ENCODE measurements at places on chromosomes 2 and 18.

DNA sequence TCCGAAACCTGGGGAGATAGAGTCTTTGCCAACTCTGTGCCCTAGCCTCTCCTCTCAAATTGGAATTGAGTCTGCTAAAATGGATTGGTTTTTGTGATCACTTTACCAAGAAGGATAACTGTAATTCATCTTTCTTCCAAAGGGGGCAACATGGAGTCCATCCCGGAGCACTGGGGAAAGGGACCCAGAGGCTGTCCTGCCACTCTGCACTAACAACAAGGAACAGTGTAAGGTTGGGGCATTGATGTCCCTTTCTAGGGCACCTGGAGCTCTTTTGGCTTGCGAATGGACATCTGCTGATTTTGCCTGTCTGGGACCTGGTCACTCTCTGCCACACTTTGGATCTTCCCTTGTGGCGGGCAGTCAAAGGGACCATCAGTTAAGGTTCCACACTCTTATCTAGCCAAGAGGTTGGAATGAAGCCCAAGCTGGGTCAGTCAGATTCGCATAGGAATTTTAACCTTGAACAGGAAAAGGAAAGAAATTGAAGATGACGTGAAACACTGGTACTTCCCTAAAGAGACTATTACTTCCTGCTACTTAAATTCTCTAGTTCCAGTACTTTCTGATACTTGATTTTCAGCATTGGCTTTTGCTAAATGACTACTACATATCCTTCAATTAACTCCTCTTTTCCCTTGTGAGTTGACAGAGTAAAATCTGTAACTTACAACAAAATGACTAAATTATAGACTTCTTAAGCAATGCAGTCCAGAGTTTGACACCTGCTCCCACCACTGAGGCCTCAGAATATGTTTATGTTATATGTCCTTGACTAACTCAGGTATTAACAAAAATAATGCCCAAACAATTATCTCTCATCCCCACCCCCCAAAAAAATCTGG lies 64.7 kb upstream of the KLF7 start:
- DNase-seq: no peak

DNA sequence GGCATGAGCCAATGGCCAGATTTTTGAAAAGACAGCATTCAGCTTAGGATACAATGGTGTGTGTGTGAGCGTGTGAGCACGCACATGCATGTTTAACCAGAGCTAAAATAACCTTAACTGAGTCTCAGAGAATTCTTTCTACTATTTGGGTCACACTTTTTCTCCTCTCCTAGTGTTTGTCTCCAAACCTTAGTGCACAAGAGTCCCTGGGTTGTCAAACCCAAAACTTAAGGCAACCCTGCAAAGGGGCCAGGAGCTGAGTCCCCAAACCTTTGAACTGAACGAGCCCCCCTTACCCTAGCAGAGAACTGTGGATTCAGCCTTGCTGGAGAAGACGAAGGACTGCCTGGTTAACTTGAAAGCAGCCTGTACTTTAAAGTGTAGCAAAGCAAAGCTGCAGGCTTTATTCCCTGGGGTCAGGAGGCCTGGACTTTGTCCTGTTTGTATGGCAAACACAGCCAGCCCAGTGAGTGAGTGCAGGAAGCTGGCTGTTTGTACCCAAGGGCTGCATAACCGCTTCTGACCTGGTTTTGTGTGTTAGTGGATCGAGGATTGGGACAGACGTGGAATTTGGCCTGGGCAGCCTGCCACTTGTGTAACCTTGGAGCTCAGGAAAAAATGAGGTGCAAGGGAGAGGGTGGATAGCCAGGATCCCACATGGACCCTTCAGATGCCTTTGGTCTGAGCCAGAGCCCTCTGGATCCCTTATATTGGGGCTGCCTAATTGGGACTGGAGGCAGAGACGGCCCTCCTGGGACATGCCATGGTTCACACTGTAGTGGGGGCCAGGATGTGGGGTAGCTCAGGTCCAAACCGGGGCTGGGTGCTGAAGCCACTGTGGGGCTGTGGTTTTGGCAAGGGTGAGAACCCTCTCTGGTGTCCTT lies 6.4 kb upstream of the PSMD1 start:
- DNase-seq: no peak

DNA sequence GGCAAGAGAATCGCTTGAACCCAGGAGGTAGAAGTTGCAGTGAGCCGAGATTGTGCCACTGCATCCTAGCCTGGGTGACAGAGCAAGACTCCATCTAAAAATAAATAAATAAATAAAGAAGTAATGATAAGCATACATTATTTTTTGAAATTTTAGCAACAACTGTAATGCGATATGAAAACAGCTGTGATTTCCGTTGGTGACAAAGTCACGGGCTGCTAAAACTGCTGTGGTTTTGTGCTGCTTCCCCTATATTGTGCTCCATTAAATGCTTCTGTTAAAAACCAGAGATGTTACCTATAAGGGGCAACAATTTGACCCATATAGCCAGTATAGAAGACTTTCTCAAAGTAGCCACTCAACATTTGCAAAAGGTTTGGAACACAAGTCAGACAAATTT lies 8.3 kb downstream of the TRIM54 start:
- DNase-seq: no peak

GRCh38 chr2:80073134-80073561 lies 231.4 kb downstream of the LRRTM1 start:
- DNase-seq: no peak

GRCh38 chr2:181752301-181752700 lies 72.0 kb upstream of the NEUROD1 start:
- DNase-seq: no peak

- DNase-seq: no peak
Observed at GRCh38 chr2:127347015-127347414, 40.8 kb downstream of the MAP3K2 start.

DNA sequence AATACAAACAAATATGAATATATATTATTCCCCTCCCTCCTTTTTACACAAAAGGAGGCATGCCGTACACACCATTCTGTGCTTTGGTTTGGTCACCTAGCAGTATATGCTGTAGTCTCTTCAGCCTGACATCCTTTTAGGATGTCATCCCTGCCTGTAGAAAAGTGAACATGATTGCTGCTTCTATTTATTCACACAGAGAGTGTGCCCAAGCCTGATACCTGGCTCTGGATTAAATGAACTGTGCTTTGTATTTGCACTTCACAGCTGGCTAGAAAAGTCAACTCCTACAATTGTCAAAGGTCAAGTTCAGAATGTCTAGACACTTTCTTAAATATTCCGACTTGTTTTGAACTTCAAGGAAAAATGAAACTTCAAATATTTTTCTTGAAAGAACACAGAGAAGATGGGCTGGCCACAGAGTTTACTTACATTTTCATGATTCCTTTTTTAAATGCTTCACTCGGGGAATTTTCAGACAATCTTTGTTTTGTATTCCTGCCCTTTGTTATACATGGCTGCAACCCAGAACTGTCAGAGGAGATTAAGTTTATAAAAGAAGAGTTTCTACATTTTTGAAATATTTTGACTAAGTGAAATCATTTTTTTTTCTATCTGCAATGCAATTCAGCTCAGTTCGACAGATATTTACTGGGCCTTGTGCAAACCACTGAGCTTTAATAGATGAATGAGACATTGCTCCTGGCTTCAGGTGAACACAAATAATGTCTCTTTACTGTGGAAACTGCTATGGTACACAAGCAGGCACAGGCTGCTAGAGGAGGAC lies 33.5 kb downstream of the DAPL1 start:
- DNase-seq: no peak

- no peak for DNase-seq
Observed at GRCh38 chr18:58209326-58209725, 165.3 kb downstream of the NEDD4L start.

DNA sequence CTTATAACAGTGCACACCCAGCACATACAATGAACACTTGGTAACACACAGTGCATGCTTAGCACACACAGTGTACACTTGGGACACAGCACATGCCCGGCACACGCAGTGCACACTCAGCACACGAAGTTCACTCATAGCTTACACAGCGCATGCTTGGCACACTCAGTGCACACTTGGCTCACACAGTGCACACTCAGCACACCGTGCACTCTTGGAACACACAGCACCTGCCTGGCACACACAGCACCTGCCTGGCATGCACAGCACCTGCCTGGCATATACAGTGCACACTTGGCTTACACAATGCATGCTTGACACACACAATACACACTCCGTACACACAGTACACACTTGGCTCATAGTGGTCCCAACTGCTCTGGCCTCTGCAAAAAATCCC lies 128.2 kb downstream of the GALR1 start:
- DNase-seq: no peak

GRCh38 chr2:27241761-27242613 lies 20.9 kb downstream of the SLC30A3 start:
- no peak for DNase-seq

GRCh38 chr2:29401994-29402393 lies 286.8 kb downstream of the CLIP4 start:
- DNase-seq: no peak

- no peak for DNase-seq
Observed at GRCh38 chr2:226580403-226580802, 219.2 kb downstream of the IRS1 start.

DNA sequence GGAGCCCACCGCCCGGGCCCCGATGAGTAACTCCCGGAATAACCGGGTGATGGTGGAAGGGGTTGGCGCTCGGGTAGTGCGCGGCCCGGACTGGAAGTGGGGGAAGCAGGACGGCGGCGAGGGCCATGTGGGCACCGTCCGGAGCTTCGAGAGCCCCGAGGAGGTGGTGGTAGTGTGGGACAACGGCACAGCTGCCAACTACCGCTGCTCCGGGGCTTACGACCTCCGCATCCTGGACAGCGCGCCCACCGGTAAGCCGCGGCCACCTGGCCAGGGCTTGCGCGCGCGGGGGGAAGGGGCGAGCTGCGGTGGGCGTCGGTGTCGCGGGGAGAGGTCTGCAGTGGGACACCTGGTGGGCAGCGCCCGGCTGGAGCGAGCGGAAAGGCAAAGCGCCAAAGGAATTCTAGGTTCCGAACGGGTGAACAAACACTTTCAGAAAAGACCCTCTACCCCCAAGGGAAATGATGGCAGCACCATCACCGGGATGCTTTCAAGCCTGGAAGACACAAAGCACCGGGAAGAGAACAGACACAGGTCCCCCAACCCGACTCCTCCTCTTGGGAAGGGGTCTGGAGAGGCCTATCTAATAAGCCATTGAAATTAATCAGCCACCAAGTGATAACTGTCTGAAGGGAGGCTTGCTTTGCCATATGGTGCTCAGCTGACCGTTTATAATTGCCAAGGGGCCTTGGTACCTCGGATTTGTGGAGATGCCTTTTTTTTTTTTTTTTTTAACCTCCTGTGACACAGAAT lies 1.1 kb downstream of the MIB1 start:
- DNase-seq: no peak

GRCh38 chr2:133345638-133346037 lies 222.6 kb downstream of the NCKAP5 start:
- DNase-seq: no peak

- DNase-seq: no peak
Observed at GRCh38 chr18:66734451-66734850, 130.6 kb upstream of the CDH19 start.

- no peak for DNase-seq
Observed at GRCh38 chr2:149513461-149513860, 74.1 kb downstream of the MMADHC start.
